ENCODE measurements at places on chromosomes 2 and 18.
A peak's percentile ranks its signal among the peaks of the same experiment; 100 is the strongest.

DNA sequence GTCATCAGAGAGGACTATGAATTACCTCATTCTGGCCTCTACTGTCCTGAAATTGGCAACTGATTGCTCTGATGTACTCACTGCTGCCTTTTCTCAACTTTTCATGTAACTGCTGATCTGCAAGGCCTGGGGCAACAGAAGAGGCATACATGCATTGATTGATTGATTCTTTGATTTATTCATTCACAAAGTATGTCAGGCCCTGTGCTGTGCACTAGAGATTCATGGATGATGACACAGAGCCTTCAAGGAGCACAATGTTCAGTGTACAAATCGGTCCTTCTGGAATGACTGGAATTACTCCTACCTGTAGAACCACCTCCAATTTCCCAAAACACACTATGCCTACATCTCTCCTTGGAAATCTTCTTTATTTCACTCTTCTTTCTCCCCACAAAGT, 111.3 kb downstream of the LRATD1 start:
- no peak for DNase-seq

GRCh38 chr2:46284796-46285195, 12.4 kb upstream of the EPAS1 start:
- no peak for DNase-seq

DNA sequence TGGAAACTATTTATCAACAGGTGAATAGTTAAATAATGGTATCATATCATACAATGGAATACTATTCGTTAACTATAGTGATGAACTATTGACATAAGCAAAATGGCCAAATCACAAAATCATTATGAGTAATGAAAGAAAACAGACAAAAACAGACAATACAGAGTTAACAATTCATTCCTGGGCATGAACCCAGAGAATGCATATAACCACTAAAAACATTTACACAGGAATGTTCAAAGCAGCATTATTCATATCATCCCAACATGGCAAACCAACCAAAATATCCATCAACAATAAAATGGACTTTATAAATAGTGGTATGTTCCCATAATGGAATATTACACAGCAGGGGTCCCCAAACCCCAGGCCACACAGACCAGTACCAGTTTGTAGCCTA, 131.2 kb upstream of the CYP1B1 start:
- peak; percentile 33 for DNase-seq

- DNase-seq, result no peak
These were observed 100.8 kb upstream of the KCTD1 start for GRCh38 chr18:26649193-26649543.

- no peak for DNase-seq
These were observed 985 bp downstream of the ILKAP start for GRCh38 chr2:238202326-238203093.

DNA sequence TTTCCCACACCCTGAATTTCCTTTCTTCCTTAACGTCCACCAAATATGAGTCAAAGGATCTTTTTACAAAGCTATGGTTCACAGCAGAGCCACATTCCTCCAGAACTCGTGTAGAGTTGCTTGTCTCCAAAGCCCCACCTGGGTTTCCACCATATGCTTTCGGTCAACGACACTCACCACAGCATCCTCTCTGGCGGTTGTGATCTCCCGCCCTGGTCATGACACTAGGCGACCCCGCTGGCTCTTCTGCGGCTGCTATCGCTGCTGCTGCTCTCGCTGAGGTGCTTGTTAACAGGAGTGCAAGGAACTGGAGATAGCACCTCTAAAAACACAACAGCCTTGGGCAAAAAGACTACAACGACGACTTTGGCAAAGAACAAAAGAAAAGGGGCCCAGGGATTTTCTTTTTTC, 340 bp downstream of the SLC40A1 start:
- no peak for DNase-seq

DNA sequence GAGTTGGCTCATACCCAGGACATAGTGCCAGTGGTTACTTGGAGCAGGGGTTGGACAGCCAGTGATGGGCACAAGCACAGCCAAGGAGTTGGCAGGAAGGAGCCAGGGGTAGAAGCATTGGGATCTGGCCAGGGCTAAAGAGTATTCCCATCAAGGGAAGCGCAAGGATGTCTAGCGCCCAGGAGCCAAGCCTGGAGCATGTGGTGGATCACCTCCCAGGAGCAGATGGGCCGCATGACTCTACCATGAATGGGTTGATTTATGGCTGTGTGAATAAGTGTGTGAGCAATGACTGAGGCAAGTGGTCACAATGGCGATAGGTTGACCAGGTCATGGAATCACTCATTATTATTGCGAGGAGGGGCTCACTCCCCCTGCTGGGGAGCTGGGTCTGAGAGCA, 111.1 kb downstream of the FHOD3 start:
- DNase-seq, result no peak

DNA sequence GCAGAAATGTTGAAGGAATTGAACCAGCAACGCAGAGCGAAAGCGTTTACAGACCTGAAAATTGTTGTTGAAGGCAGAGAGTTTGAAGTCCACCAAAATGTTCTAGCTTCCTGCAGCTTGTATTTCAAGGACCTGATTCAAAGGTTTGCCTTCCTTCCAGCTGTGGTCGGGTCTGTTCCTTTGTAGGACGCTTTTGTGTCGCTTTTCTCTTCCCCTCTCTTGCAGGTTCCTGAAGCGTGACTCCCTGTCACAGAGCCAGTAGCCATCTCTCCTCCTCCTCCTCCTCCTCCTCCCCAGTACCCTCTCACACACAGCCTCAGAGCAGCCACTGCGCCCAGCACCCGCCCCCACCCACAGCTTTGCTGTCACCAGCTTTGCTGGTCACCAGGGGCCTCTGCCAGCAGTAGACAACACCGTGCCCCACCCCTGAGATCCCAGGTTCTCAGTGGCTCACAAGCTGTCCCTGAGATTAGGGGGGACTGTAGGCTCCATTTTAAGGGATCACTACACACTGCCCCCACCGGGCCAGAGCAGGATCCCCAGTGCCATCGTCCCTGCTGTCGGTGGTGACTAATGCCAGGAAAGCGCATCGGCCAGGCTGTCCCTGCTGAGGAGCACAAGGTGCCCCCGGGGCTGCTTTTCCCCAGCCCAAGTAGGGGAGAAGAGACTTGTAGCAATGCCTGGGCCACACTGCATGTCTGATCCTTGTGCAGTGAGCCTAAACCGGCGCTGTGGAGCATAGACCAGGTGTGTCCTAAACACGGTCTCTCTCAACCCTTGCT, 242.3 kb downstream of the ATAD2B start:
- no peak for DNase-seq

- no peak for DNase-seq
These were observed 49.3 kb downstream of the TMX3 start for GRCh38 chr18:68665628-68666027.

- no peak for DNase-seq
These were observed 470.2 kb downstream of the FBXO15 start for GRCh38 chr18:73677450-73677849.

GRCh38 chr2:15511686-15512085, 49.4 kb downstream of the NBAS start:
- DNase-seq, result no peak

- DNase-seq, result no peak
These were observed 466.6 kb upstream of the ETAA1 start for GRCh38 chr2:66930339-66931220.

GRCh38 chr2:146677280-146677679, 1167.5 kb upstream of the ACVR2A start:
- no peak for DNase-seq

DNA sequence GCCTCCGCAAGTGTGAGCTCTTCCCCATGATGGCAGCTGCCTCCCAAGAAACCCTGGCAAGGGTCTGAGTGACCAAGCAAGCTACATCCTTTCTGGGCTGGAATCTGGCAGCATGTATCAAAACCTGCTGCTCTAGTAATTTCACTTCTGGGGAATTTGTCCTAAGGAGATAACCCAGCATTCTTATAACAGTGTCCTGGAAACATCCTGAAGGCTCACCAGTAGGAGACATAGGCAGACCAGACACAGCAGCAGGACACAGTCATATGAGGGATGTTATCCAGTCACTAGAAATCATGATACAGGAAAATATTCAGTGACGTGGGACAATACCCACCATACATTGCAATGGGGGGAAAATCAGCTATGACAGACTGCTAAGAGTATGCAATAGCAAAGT, 64.5 kb downstream of the CRACDL start:
- DNase-seq, result no peak

DNA sequence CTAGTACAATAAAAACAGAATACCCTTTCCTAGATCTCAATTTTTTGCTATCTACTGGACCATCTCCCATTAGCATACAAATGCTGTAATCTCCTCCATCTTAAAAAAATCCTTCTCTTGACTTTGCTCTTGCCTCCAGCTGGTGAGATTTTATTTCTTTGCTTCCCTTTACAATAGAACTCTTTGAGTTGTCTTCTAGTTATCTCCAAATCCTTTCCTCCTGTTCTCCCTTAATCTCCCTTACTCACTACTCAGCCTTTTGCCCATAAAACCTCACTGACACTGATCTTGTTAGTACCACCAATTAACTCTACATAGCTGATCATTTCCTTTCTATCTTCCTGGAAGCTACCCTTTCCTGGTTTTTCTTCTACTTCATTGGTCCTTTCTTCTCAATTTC, 63.5 kb upstream of the FRZB start:
- no peak for DNase-seq

- DNase-seq, result no peak
These were observed 28.8 kb downstream of the CNRIP1 start for GRCh38 chr2:68290901-68291300.

- no peak for DNase-seq
These were observed 97.5 kb downstream of the SH3YL1 start for GRCh38 chr2:166381-166780.

GRCh38 chr2:4338345-4338744, 635.0 kb downstream of the DCDC2C start:
- no peak for DNase-seq

DNA sequence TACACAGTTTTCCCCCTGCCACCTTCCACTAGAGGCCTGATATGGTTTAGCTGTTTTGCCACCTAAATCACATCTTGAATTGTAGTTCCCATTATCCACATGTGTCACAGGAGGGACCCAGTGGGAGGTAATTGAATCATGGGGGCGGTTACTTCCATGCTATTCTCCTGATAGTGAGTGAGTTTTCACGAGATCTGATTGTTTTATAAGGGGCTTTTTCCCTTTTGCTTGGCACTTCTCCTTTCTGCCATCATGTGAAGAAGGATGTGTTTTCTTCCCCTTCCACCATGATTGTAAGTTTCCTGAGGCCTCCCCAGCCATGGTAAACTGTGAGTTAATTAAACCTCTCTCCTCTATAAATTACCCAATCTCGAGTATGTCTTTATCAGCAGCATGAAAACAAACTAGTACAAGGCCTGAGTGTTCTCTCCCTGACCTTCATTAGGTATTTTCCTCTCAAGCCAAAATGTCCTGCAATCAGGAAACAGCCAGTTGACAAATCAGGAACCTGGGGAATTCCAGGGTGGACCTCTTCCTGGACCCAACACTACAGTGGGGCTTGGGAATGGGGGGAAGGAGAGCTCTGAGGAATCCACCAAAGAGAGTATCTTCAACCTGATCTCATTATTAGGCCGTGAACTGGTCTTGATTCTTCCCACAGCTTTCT, 129.9 kb downstream of the TXNL1 start:
- DNase-seq, result no peak

- no peak for DNase-seq
These were observed 60.6 kb downstream of the SMAD7 start for GRCh38 chr18:48889981-48890762.

GRCh38 chr2:121446647-121447241, 83.9 kb upstream of the RNU4ATAC start:
- DNase-seq, result no peak

DNA sequence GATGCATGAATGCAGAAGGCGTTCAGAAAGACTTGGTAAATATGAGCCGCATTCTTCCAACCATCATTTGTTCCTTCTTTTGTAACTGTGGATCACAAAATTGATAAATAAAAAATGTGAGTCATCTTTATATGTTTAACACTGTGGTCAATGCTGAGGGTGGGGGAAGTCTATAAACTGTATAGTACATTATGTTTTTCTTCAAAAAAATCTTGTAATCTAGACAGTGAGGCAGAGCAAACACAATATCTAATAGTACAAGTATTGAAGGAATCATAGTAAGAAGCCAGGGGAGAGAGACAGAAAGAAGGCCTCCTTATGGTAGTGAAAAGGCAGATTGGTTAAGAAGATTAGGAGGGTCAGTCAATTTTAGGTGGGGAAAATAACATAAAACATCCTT, 30.7 kb upstream of the CALCRL start:
- DNase-seq, result no peak

- no peak for DNase-seq
These were observed 54.5 kb upstream of the AFF3 start for GRCh38 chr2:100196786-100197494.

GRCh38 chr2:138787053-138787666, 7.0 kb upstream of the NXPH2 start:
- DNase-seq, result peak; percentile 56

DNA sequence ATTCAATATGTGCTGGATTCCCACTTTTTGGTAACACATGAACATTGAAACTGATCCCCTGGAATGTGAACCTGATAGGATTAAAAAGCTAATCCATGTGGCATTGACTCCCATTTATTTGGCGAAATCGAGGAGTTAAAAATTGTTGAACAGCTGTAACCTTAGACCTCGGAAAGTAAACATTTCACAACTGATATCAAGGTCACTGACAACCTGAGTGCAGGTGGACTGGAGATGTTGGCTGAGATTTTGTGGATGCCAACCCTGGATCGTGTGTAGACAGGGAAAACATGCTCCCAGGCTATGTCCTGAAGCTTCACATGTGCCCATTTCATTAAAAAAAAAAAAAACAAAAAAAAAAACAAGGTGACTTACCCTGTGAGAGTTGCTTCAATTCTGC, 204.8 kb downstream of the SETBP1 start:
- DNase-seq, result no peak

DNA sequence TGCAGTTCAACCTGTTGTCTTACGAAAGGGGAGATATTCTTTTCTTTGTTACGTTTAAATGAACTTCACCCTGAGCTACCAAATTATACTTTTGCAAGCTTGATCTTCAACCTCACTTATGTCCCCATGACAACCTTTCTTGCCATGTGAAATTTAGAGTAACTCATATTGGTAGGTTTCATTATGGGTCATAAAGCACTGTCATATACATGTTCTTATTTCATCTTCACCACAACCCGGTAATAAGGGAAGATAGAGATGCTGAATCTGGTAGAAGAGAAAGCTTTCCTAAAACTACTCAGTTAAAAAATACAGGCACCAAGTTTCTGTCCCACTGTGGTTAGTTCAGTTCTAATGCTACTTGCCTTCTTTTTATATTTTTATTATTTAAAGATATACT, 208.5 kb upstream of the NRP2 start:
- DNase-seq, result no peak

All from HCEC 1CT (cell line).